Heart right ventricle (tissue), 16 donors: ENCODE measurements at places on chromosomes 7 and 10. TPM values are rescaled to one million over a fixed set of nuclear protein-coding genes. Genes with fewer than 3 reads are reported as not detected.

DNA sequence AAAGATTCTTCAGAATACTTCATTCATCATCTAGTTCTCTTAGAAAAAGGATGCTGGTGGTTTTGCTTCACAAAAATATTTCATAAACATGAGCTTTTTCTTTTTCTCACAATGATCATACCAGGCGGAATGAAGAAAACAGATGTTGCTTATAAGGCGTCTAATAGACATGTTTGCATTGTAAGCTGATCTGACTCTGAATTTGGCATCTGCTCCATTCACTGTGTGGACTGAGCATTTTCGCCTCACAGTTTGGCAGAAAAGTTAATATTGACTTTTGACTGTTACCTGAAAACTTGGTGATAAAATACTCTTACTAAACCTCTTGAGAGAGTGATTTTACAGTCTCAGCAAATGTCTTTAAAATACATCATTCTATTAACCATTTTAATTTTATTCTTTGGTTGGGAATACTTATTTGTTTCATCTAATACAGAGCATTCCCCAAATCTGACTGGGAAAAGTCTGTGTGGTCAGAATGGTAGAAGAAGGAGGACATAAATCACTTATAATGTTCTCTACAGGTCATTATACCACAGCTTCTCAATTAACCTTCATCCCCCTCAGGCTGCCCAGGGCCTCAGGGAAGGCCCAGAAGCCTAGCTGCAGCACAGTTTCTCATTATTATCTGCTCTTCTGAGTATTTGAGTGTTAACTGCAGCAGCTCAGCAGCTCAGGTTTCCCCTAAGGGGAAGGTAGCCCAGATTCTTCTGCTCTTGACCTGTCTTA is 121.6 kb upstream of the KAT6B start:
- no peak overlapping the region for H3K4me3 ChIP-seq
- no peaks in the 10 kb centered on the region for H3K4me1 ChIP-seq
- DNase-seq: no peak
- H3K36me3 ChIP-seq: peaks cover 15% of the 10 kb centered on the region

LUC7L2 gene
- 48.4 TPM for total RNA-seq

- peak; percentile 51 for DNase-seq
- H3K27me3 ChIP-seq: no peaks in the 10 kb centered on the region
- peak overlapping the region; percentile 89 for H3K27ac ChIP-seq
- H3K4me3 ChIP-seq: no peak overlapping the region
- H3K36me3 ChIP-seq: no peaks in the 10 kb centered on the region
- peaks cover 87% of the 10 kb centered on the region for H3K4me1 ChIP-seq
Measured at GRCh38 chr10:93417266-93417665, 64.9 kb downstream of the MYOF start.

- no peaks in the 10 kb centered on the region for H3K4me1 ChIP-seq
- H3K27ac ChIP-seq: no peak overlapping the region
- no peaks in the 10 kb centered on the region for H3K36me3 ChIP-seq
- H3K27me3 ChIP-seq: peaks cover 13% of the 10 kb centered on the region
Measured at GRCh38 chr7:26928703-26929347, 64.4 kb upstream of the SKAP2 start.

MCM10 gene
- total RNA-seq: 0.58 TPM

- H3K27ac ChIP-seq: no peak overlapping the region
- H3K4me3 ChIP-seq: no peak overlapping the region
- H3K4me1 ChIP-seq: no peaks in the 10 kb centered on the region
- peaks cover 26% of the 10 kb centered on the region for H3K27me3 ChIP-seq
- H3K36me3 ChIP-seq: no peaks in the 10 kb centered on the region
Measured at GRCh38 chr10:49653273-49653929, 26.1 kb upstream of the C10orf53 start.

ASAH2 gene
- 3.9 TPM for total RNA-seq

DNA sequence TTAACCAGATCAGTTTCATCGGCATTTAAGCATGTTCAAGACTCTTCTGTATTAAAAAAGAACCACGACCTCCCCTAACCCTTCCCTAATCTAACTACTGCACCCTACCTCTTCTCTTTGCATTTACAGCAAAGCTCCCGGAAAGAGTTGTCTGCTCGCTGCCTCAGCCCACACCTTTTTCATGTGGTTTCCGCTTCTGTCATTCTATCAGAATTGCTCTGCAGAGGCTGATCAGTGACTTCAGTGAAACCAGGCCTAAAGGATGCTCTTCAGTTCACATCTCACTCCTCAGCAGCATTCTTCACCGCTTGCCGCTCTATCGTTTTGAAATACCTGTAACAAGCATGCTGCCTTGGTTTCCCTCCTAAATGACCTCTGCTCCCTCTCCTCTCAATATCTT is 160.9 kb downstream of the SDK1 start:
- no peaks in the 10 kb centered on the region for H3K4me1 ChIP-seq
- no peak overlapping the region for H3K4me3 ChIP-seq
- no peak overlapping the region for H3K27ac ChIP-seq
- no peaks in the 10 kb centered on the region for H3K36me3 ChIP-seq

DNA sequence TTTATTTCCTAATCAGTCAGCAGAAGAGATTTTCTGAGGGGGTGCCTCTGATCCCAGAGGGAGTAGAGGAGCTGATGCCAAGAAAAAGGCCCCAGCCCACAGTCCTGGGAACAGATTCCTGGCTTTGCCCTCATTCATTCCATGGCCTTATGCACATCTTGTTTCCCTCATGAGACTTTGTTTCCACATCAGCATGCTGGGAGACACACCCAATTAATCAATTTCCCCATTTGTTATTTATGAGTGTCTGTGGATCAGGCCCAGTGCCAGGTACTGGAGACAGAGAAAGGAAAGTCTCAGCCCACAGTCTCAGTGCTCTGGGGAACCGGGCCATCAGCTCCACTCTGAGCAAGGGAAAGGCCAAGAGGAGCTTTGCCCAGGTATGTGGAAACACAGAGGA is 496.2 kb upstream of the ZMIZ1 start:
- DNase-seq: no peak
- H3K4me3 ChIP-seq: no peak overlapping the region
- H3K27me3 ChIP-seq: no peaks in the 10 kb centered on the region
- no peak overlapping the region for H3K27ac ChIP-seq
- H3K4me1 ChIP-seq: peaks cover 16% of the 10 kb centered on the region

GRCh38 chr10:122164815-122165483 is 106.1 kb upstream of the BTBD16 start:
- no peaks in the 10 kb centered on the region for H3K27me3 ChIP-seq
- DNase-seq: no peak
- H3K27ac ChIP-seq: no peak overlapping the region

DNA sequence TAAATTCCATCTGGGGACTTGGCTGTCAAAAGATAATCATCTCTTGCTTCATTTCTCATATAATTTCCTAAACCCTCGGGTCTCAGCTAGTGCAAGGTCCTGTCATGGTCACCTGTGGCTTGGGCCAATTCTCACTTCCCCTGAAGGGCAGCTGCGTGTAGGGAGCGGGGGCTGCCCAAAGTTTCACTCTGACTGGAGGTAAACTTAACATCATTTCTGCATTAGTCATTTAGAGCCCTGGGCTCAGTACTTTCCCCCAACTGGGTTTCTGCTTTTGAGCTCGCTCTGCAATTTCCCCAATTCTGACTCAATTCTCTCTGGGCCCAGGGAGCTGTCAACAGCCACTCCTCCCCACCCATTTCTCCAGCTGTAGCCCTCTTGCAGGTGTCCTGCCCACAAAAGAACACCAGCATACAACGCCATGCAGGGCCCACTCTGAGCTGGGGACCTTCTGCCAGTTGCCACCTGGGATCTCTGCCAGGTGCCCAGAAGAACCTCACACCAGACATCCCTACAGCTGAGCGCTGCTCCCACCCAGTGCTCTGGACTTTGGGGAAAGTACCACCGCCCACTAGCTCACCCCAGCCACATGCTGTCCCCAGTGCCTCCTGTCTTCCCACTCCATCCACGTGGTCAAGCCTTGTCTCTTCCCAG is 37.9 kb downstream of the VOPP1 start:
- H3K4me3 ChIP-seq: no peak overlapping the region
- no peaks in the 10 kb centered on the region for H3K36me3 ChIP-seq
- H3K27me3 ChIP-seq: no peaks in the 10 kb centered on the region
- H3K4me1 ChIP-seq: peaks cover 82% of the 10 kb centered on the region
- H3K27ac ChIP-seq: no peak overlapping the region

DNA sequence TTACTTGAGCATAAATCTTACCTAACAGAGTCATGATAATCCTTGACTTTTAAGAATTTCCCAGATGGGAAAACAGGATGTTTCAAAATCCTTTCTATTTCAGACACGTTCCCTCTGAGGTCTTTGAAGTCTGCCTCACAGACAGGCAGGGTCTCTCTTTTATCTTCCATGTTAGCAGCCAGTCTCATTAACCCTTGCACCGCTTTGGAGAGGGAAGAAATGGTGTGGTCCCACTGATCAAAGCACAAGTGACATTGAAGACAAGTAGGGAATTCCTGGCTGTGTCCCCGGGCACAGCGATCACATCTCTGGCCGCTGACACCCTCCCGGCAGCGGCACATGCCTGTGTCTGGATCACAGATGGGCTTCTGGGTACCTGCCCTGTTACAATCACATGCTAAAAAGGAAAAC is 52.7 kb upstream of the LAMB1 start:
- H3K4me1 ChIP-seq: no peaks in the 10 kb centered on the region
- no peak overlapping the region for H3K4me3 ChIP-seq
- no peak for DNase-seq
- H3K27ac ChIP-seq: no peak overlapping the region
- H3K36me3 ChIP-seq: no peaks in the 10 kb centered on the region

RHEB gene
- total RNA-seq: 116 TPM

GRCh38 chr10:74175510-74176379 is 24.7 kb downstream of the ADK start:
- H3K27ac ChIP-seq: peak overlapping the region; percentile 84
- no peaks in the 10 kb centered on the region for H3K36me3 ChIP-seq
- H3K27me3 ChIP-seq: no peaks in the 10 kb centered on the region
- no peak for DNase-seq
- peak overlapping the region; percentile 52 for H3K4me3 ChIP-seq

CDHR3 gene
- 2.1 TPM for total RNA-seq

- no peak for DNase-seq
- H3K36me3 ChIP-seq: no peaks in the 10 kb centered on the region
- H3K27me3 ChIP-seq: no peaks in the 10 kb centered on the region
- H3K4me3 ChIP-seq: no peak overlapping the region
Measured at GRCh38 chr7:67407392-67408071, 410.9 kb downstream of the TYW1 start.

DNA sequence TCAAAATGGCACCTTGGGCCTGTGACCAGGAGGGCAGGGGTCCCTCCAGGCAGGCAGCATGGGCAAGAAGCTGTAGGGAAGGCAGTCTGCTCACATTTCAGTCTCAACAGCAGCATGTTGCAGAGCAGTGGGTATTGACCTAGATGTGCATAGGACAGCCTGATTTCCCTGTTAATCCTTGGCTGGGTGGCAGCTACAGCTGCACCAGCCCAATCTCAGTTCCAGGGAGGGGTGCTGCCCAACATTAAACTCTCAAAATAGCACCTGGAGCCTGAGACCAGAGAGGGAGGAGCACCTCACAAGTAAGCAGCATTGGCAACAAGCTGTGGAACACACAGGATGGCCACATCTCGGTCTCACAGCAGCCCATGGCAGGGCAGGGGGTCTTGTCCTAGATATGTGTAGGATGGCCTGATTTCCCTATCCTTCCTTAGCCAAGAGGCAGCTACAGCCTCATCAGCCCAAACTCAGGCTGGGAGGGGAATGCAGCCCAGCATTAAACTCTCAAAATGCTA is 10.3 kb downstream of the TMEM140 start:
- H3K36me3 ChIP-seq: no peaks in the 10 kb centered on the region
- no peak for DNase-seq
- H3K4me1 ChIP-seq: peaks cover 22% of the 10 kb centered on the region
- peak overlapping the region; percentile 83 for H3K27ac ChIP-seq

- H3K4me3 ChIP-seq: no peak overlapping the region
- no peaks in the 10 kb centered on the region for H3K36me3 ChIP-seq
- H3K4me1 ChIP-seq: peaks cover 73% of the 10 kb centered on the region
- no peaks in the 10 kb centered on the region for H3K27me3 ChIP-seq
Measured at GRCh38 chr7:151696721-151697514, 177.2 kb upstream of the RHEB start.
